ENCODE measurements at places on chromosomes 12 and 14. TPM values are rescaled to one million over a fixed set of nuclear protein-coding genes. Genes with fewer than 3 reads are reported as not detected.

GRCh38 chr14:105274637-105275036 is 26.2 kb downstream of the BRF1 start:
- no peak for DNase-seq

- no peak for DNase-seq
Measured at GRCh38 chr12:102728506-102729242, 188.4 kb downstream of the PAH start.

GRCh38 chr12:115353467-115353866 is 669.5 kb upstream of the TBX3 start:
- no peak for DNase-seq

DNA sequence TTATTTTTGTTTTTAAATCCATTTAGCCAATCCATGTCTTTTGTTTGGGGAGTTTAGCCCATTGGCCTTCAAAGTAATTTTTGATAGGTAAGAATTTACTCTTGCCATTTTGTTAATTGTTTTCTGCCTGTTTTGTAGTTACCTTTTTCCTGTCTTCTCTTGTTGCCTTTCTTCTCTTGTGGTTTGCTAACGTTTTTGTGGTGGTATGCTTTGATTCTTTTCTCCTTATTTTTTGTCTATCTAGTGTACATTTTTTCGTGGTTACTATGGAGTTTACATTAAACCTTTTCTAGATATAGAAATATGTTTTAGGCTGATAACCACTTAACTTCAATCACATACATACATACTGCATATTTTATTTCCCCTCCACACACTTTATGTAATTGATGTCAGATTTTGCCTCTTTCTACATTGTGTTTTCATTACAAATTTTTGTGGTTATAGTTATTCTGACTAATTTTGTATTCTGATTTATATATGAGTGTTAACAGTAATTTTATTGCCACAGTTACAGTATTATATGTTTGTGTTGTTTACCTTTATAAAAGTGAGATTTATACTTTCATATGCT is 19.2 kb upstream of the PPP1R12A start:
- no peak for DNase-seq

- no peak for DNase-seq
Measured at GRCh38 chr12:81257947-81258551, 180.2 kb downstream of the ACSS3 start.

Gene CD69
- 4.2 TPM for total RNA-seq

DNA sequence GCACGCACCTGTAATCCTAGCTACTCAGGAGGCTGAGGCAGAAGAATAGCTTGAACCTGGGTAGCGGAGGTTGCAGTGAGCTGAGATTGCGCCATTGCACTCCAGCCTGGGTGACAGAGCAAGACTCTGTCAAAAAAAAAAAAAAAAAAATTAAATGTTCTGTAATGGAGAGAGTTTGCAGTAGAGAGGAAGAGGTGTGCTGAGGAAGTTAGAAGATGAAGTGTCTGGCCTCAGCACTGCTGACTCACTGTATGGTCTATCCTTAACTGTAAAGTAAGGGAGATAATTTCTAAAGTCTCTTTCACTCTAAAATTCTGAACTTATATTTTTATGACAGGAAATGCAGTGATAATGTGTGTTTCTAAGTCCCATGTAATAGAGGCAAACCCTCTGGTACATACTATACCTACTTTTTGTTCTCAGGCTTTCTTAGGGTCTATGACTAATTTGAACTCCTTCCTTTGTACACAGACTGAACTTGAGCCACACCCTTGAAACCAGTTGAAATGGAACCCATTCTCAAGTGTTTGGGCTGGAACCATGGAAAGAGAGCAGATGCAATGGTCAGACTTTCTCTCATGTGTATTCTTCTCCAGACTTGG is 278.1 kb upstream of the FAR2 start:
- no peak for DNase-seq

DNA sequence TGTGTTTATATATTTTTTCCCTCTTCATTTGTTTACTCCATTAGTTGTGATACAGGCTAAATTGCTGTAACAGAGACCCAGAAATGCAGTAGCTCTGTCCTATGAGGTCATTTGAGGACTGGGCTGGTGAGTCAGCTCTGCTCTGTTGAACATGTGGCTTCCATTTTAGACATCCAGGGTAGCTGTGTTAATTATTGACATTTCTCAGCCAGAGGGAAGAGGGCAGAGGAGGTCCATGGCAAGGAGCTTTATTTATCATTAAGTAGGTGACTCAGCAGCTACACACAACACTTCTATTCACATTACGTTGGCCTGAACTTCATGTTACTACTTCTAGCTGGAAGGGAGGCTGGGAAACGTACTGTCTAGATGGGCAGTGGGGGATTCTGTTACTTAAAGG is 85.4 kb downstream of the PTCSC3 start:
- DNase-seq: no peak

- DNase-seq: no peak
Measured at GRCh38 chr12:64635356-64635998, 25.2 kb downstream of the RASSF3 start.

DNA sequence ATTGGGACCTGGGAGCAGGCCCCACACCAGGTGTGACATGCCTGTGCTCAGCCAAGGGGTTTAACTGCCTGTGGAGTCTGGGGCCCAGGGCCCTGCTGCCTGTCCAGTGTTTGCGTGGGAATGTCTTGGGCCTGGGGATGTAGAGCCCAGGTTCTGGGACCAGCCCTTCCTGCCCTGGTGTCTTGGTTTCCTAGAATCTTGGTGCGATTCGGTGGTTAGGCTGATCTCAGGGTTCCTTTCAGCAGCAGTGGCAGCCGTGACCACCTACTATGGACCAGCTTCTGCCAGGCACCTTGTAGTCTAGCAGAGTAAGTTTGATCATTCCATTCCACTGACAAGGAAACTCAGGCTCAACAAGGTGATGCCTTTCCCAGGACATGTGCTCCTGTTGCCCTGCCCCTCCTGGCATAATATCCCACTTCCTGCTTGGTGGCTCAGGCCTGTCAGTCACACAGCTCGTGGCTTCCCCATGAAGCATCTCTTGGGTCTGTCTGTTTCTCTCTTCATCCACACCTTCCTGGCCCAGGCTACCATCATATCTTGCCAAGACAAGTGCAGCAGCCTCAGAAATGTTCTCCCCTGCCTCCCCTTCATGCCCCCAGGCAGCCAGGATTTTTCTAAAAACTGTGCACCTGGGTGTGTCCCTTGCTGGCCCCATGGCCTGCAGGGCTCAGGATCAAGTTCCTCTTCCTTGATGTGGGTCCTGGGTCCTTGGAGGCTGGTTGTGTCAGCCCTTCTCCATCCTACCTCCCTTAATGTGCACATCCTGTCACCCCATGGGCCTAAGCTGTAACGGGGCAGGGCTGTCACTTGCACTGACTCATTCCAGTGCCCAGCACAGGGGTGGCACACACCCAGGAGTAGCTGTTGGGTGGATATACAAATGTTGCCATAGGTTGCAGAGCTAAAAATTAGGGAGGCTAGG is 101.6 kb downstream of the SLC25A47 start:
- peak; percentile 59 for DNase-seq

Gene GRIP1
- total RNA-seq: 14.0 TPM

Gene PLXNC1
- total RNA-seq: 10.2 TPM

- no peak for DNase-seq
Measured at GRCh38 chr12:30696103-30696408, 387 bp upstream of the IPO8 start.

DNA sequence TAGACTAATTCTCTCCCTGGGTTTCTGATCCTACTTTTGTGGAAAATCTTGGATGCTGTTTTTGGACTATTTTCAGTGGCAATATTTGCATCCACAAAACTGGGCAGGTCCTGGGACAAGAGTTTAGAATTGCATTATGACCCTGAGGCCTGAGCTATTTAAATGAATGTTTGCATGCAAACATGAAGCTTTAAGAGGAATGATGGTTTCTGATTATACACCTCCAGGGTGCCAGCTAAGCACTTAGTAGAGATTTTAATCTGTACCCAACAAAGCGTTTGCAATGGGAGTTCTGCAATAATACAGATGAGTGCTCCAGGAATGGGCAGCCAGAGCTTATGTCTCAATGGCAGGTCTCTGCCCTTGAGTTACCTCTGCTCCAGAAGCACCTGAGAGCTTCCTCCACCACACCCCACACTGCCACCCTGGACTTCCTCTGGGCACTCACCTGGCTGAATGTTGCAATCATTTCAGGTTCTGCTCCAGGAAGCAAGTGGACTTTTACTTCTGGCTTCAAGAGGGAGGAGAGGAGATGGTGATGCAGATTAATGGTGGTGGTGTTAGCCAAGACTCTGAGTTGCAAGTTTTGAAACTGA is 6.0 kb upstream of the SPTLC2 start:
- no peak for DNase-seq

Gene ATG101
- 40.0 TPM for total RNA-seq

Gene MYH7
- not detected for total RNA-seq

- DNase-seq: no peak
Measured at GRCh38 chr12:57456145-57456700, 1.1 kb downstream of the INHBE start.

GRCh38 chr14:92627707-92628215 is 114.2 kb downstream of the RIN3 start:
- no peak for DNase-seq

DNA sequence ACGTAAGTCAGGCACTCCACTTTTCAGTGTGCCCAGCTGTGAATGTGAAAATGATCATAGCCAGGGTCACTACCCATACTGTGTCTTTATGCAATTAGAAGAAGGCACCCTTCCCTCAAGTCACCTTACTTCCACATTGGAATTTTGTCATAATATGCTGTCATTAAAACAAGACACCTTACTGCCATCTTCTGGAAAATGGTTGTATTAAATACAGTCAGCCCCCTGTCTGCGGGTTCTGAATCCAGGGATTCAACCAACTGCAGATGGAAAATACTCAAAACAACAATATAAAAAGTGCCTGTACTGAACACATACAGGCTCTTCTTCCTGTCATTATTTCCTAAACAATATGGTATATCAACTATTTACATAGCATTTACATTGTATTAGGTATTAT is 70.2 kb upstream of the TBX5 start:
- DNase-seq: no peak

DNA sequence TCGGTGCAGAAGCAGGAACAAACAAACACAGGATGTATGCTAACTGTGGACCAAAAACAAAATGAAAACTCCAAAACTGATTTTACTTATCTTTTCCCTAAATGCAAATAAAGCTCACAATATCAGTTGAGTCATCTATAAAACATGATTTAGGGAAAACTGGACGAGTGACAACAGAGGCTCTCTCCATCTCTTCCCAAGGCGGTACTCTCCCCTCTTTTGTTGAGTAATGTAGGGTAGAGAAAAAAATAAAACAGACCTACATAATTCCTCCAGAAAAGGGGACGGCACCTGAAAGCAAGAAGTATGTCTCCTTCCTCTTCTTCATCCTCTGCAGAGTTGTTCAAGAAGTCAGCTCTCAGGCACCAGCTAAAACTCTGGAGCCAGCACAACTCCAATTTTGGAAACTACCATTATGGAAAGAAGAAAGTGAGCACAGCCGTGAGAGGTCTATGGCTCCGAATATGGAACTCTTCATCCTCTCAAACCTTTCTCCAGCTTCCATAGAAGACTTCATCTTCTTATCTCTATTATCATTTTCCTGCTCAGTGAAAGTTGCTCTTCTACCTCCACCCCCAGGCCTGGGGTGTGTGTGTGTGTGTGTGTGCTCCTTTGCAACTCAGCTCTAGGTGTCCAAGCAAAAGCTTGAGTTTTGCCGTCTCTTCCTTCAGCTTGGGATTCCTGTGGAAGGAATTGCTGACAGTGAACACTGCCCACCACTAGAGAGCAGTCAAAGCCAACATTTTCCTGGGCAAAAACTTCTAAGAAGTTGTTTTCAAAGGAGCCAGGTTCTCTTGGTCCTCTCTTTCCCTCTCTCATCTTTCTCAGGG is 155.4 kb downstream of the DIO2 start:
- DNase-seq: no peak

DNA sequence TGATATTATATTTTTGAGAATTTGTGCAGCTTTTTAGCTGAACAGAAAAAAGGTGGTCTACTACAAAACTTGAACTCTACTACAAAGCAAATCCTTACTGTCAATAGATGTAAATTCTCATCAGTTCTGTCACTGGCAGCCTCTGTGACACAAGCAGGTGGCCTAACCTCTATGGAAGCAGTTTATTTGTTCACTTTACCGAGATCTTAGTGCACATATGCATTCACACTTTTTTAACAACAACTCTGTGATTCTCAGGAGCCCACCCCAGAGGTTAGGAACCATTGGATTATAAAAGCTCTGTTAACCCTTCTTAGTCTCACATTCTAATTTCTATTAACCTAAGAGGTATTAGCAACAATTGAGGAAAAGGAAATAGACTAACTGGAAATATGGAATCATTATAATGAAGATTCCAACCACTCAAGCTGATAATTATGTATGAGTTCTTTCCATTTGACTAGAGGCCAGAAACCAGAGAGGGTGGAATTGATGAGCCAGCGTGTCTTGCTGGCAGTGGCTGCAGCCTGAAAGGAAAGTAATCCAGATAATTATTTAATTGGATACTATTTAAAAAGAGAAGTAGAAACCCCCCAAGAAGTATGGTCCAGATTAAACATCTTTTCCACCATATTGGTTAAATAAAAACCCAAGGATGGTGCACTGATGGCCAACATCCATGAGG is 451.1 kb downstream of the TMEM117 start:
- no peak for DNase-seq

Gene CD27
- not detected for total RNA-seq

Gene TSPAN8
- total RNA-seq: 1.3 TPM
